ENCODE measurements at places on chromosomes 1 and 21.
A peak's percentile ranks its signal among the peaks of the same experiment; 100 is the strongest.

DNA sequence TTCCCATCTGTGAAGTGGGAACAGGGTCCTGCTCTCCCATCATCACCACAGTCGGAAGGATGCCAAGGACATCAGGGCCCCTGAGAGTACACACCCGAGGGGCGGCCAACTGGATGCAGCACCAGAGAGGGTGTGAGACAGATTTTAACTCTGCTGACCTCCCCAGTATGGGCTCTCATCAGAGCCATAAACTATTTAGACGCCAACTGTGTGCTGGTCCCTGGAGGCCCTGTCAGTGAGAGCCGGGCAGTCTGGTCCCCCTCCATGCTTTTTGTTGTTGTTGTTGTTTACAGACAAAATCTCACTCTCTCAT, 1.7 kb downstream of the FGR start:
- DNase-seq, result no peak

DNA sequence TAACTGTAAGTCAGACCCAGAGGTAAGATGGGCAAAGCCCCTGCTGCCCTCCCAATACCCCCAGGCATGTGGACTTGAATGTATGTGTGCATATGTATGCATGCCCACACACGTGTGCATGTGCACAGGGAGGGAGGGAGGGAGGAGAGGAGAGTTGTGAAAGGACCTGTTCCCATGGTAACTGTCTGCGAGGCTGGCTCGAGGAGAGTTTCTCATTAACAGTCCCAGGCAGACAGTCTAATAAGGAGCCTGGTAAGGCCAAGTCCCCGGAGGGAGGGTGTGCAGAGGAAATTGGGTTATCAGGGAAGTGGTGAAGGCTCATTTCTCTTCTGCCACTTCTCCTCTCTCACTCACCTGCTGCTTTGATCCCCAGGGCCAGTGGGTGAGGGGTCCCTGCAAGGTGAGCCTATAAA, 74.9 kb downstream of the NFASC start:
- DNase-seq, result no peak

DNA sequence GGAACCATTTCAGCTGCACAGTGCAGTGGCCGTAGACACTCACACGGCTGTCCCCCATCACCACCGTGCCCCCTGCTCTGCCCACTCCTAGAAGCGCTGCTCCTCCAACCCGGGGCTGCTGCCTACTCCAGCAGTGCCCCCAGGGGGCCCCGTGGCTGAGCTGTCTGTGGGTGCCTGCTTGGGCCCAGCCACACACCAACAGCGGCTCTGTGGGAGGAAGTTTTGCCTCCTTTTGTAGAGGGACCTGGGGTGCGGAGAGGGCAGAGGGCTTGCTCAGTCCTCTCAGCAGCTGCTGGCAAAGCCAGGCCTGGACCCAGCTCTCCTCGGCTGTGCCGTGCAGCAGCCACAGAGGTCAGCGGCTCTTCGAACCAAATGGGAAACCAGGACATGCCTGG, 11.4 kb upstream of the LRRC3 start:
- DNase-seq, result no peak

- DNase-seq, result no peak
Observed at GRCh38 chr1:73803380-73803779, 394.6 kb downstream of the LRRIQ3 start.

DNA sequence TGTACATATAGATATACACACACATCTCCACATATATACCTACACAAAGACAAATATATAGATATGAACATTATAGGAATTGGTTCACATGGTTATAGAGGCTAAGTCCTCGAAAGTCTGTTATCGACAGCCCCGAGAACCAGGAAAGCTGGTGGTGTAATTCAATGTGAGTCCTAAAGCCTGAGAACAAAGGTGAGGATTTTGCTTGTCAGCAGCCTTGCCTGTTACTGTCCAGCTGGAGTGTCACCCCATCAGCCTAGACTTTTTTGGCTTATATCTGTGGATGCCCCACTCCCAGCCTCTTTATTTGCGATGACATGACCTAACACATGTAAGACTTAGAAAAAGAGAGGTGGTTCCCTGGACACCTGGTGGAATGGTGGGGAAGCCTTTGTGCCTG, 97.0 kb downstream of the GIPC2 start:
- DNase-seq, result no peak

GRCh38 chr1:104830534-104830933, 1080.8 kb downstream of the AMY1C start:
- no peak for DNase-seq

GRCh38 chr1:86339014-86339812, 56.9 kb downstream of the ODF2L start:
- DNase-seq, result no peak

GRCh38 chr1:61472876-61473275, 252.1 kb downstream of the TM2D1 start:
- DNase-seq, result no peak

GRCh38 chr1:1156140-1157032, 17.3 kb upstream of the TTLL10 start:
- DNase-seq, result no peak

GRCh38 chr1:12011998-12012397, 7.3 kb upstream of the MIIP start:
- no peak for DNase-seq

DNA sequence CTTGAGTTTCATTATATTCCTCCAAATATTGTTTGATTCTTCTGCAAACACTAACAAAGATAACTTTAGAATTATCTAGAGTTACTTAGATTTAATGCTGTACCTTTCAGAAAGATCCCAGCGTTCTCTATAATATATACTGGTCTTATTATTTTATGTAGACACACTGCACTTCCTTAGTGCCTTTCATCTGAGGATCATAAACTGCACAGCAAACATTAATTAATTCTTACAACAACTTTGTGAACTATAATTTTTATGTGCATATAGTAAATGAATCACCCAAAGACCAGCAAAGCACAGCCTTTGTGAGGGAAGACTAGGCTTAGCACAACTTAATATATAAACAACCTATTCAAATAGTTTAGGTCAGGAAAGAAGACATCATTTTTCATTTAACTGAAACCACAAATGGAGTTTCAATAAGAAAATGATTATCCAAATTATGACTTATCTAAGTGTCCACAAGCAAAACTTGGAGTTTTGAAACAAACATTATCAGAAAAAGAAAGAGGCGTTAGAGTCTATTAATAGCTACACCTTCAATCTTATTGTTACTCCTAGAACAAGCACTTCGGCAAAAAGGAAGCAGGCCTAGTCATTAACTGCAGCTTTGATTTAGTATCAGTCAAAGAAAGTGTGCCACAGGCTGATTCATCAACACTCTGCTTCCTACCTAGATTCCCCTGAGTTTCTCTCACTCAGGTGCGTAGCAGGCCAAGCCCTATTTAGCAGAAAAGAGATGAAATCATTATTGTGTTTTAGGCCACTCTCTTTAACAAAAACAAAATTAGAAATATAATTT, 22.5 kb upstream of the RC3H1 start:
- no peak for DNase-seq

DNA sequence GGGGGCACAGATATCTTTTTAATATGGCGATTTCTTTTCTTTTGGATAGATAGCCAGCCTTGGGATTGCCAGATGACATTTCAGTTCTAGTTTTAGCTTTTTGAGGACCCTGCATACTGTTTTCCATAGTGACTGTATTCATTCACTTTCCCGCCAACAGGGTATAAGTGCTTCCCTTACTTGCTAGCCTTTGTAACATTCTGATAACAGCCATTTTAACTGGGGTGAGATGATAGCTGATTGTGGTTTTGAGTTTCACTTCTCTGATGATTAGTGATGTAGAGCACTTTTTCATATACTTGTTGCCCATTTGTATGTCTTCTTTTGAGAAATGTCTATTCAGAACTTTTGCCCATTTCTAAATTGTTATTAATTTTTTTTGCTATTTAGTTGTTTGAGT, 151.9 kb downstream of the NTPCR start:
- DNase-seq, result no peak

DNA sequence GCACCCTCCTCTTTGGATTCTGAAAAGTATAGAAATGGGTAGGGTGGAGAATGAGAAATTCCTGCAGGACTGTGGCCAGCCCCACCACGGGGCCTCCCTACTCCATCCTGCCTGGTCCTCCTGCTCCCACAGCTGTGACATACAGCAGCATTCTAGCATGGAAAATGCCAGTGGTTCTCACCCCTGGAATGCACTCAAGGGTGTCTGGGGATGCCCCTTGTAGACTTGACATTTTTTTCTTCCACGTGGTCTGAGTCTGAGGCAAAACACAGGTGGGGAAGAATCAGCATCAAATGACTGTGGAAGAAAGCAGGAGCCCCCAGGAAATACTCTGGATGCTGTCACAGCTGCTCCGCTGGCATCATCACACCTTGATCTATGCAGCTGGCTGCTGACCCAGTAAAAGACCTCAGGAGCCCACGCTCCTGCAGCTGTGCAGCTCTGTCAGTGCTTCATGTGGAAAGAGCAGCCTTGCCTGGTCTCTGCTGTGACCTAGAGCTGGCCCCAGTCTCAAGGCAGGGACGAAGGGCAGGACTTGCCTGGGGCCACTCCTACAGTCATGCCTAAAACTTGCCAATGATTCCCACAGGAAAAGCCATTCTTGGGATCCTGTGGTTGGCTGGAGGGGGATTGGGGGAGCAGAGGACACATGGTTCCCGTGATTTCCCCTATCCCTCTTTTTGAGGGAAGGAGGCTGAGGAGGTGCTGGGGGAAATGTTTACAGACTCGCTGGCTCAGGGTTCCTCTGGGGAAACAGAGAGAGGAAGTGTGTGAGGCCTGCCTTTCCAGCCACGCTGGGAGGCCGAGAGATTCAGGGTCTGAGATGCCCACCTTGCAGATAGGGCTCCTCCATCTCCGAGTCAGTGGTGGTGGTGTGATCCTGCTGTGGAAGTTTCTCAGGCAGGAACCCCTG, 10.8 kb upstream of the A3GALT2 start:
- DNase-seq, result no peak

DNA sequence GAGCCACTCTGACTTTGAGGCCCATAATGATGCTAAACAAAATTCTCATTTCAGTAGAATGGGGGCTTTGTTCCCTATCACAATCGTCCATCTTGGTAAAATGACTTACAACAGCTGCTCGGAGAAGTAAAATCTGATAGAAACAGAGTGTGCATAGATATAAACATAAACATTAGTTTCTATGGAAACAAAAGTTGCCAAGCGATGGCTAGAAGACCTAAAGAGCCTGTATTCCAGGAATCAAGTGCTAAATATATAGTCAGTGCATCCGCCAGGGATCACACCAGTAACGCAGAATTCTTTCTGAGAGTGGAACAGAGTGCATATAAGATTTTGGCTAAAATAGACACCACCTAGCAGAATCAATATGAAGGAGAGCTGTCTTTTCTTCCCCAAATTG, 91.2 kb upstream of the KAZN start:
- DNase-seq, result no peak

DNA sequence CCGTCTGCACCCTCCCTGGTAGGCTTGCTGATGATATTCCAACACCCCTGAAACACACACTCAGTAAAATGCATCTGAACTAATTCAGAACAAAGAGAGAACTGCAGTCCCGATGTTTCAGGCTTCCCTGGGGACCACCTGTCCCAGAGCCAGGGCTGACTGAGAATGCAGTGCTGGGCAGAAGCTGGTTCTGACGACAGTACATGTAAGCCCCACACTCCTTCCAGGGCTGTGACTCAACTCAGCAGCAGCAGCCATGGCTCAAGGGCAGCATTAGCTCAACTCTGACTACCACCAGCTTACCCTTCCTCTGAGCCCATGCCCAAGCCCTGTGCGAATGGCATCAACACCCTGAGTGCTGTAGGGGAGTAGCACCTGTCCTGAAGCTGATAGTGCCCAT, 56.4 kb upstream of the SIPA1L2 start:
- DNase-seq, result no peak

DNA sequence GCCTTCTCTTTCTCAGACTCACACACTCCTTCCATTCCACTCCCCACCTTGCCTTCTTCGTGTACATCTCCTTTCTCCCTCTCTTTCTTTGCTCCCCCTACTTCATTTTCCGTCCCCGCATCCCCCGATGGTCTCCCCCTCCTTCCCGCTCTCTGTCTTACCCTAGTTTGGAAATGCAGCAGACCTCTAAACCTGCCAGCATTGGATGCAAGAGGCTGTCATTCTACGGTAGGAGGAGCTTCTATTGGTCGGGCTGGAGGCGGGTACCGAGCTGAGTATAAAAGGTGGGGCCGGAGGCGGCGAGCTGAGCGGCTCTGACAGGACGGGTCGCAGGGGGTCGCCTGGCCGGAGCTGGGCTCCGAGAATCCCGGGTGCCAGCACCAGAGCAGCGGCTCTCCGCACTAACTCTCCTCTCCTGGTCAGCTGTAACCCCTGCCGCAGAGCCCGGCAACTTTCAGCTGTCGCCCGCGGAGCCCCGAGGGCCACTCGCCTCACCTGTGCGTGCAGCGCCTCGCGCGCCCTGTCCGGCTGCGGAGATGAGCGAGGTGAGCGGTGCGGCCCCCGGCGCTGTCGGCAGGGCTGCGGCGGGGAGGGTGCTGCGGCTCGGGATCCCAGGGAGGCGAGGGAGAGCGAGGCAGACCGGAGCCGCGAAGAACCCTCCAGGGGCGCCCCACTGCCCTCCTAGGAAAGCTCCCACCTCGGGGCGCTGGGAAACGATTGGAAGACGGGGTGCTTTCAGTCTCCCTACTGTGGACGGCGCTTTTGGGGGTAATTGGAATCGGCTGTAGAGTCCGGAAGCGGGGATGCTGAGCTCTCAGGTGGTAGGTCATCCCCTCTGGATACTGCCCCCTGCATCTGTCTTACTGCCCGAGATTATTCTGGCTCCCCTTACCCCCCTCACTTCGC, at the start of gene PCP4L1:
Gene PCP4L1 (plus strand): TSS at position 307 of the 906 bp plus-strand sequence. CDS start 230 bp downstream, at position 537.
- peak; percentile 14 for DNase-seq

GRCh38 chr1:225919906-225920305, 4.1 kb downstream of the PYCR2 start:
- peak; percentile 24 for DNase-seq

- DNase-seq, result no peak
Observed at GRCh38 chr1:246139745-246140182, 367.3 kb downstream of the SMYD3 start.

DNA sequence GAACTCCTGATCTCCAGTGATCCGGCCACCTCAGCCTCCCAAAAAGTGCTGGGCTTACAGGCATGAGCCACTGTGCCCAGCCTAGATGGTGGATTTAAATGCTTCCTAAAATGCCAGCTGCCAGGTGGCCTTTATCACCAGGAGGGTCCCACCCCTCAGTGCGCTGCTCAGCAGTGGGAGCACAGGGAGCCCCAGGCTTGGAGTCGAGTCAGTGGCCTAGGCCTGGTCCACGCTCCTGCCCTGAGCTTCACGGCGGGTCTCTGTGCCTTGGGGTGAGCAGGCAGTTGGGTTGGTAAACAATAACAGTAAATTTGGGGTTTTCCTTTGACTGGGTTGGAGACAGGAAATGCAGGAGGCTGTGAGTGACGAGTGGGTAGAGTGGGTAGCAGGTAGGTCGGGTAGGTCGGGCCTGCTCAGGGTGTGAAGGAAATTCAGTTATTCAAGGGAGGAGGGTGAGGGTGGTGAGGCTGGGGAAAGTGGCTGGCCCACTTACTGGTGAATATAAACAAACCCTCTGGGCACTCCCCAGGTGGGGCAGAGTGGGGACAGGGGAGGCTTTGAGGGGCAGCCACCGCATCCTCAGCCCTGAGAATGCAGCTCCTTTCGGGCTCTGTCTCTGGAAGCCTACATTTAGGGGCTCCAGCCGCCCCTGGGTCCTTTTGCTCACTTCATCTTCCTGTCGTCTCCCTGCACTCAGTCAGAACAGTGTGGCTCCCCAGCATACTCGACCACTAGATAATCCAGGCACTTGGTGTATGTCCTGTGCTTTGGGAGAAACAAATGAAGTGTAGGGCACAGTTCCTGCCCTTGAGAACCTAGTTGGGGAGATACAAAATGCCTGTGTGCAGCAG, 33.5 kb upstream of the IL19 start:
- DNase-seq, result peak; percentile 65

- DNase-seq, result no peak
Observed at GRCh38 chr1:23393706-23394105, 24.1 kb upstream of the ZNF436 start.

- no peak for DNase-seq
Observed at GRCh38 chr1:203990118-203990517, 82.8 kb upstream of the SOX13 start.

Measured in CD4-positive, alpha-beta T cell treated with Interleukin-6 at 100 ng/mL for 8 hours (primary cell).